ENCODE measurements at places on chromosomes 6 and 20. TPM values are rescaled to one million over a fixed set of nuclear protein-coding genes. Genes with fewer than 3 reads are reported as not detected.

TRERF1 gene
- total RNA-seq = 2.5 TPM

TBXT gene
- total RNA-seq = not detected

MYLK2 gene
- total RNA-seq = 2.9 TPM

CSNK2A1 gene
- 115 TPM for total RNA-seq

FAM184A gene
- total RNA-seq = 0.34 TPM

PRDM13 gene
- not detected for total RNA-seq

LY6G5C gene
- total RNA-seq = 3.7 TPM

DNA sequence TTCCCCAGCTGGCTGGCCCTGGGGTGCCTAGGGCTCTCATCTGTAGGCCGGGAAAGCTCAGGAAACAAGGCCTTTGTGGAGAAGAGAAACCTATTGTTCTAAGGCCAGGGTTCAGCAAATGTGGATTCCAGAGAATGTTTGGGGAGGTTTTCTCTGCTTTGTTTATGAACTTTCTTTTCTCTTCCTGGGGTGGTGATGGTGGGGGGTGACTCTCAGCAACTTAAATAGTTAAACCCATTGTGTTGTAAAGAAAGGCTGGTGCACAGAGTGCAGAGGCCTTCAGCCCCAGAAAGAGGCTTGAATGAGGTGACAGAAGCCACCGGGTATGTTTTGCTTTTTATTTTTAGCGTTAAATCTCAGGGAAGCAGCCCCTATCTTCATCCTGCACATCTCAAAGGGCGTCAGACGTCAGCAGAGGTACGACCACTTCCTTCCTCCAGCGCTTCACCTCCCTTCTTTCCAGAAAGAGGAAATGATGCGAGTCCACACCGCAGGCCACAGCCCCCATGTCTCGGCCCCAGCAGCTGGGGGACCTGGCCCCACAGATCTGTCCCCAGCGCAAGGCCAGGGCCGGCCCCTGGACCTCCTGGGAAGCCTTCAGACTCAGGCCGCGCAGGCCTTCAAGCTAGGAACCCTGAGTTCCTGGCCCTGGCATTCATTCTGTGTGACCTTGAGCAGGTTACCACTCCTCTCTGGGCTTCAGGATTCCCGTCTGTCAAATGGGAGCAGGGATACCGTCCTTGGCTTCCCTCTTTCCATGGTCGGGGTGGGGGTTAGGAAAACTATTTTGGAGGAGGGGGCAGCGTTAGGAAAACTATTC lies 605 bp upstream of the PPP1R16B start:
- DNase-seq = peak; percentile 78

DNA sequence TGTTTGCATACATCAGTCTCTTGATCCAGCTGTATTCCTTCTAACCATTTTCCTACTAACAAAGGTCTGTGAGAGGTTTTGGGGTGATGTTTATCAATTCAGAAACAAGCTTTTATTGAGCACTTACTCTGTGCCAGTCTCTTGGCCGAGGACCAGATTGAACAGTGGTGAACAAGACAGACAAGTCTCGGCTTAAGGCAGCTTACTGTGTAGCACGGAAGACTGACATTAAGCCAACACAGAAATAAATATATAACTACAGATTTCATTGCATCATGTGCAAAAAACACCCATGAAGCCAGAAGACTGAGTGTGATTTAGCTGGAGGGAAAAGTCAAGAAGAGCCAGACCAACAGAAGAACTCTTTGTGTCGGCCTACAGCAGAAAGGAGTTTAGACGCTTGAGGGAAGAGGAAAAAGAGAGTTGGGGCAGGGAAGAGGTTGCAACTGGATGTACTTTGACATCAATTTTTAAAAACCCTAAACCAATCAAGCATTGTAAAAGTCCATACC lies 549.6 kb upstream of the CITED2 start:
- no peak for DNase-seq

DNA sequence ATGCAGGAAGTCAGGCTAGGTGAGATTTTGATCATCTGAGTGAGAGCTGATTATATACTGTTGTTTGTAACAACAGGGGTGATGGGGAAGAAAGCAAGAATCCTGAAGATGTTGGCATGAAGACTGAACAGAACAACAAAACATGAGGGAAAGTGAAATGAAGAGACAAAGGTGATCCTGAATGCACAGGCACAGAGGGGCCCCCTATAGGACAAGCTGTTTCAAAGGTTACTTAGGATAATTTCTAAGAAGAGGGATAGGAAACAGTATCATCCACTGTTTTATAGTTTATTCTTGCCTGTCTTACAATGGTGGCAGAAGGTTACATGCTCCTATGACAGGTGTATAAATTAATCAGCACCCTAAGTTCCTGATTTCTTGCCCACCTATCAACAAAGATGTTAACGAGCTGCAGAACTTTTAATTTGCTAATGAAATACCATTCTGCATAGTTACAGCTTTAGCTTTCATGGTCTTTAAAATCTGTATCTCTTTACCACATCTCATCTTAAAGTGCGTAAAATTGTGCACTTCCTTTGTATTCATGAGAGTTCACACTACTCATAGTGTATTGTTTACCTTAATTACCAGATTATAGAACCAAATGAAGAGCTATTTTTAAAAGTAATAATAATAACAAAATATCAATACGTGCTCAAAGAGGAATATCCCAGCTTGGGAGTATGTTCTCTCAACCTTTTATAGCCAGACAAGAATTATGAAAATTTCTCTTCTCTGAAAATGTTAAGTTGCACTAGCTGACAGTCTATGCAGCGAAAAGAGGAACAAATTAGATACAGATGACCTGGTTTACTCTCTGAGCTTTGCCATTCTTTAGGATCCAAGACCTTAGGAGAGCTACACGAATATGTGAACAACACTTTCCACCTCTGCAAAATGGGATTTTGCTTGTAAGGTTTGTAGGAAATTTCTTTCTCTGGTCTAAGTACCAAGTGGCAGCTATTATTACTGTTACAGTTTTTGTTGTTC lies 192.5 kb downstream of the EDN1 start:
- DNase-seq = no peak

GRCh38 chr6:27565839-27566779 lies 93.2 kb upstream of the ZNF184 start:
- no peak for DNase-seq

- no peak for DNase-seq
Observed at GRCh38 chr20:4076671-4077070, 61.3 kb upstream of the RNF24 start.

- DNase-seq = no peak
Observed at GRCh38 chr20:39897781-39898466, 791.1 kb downstream of the MAFB start.

DNA sequence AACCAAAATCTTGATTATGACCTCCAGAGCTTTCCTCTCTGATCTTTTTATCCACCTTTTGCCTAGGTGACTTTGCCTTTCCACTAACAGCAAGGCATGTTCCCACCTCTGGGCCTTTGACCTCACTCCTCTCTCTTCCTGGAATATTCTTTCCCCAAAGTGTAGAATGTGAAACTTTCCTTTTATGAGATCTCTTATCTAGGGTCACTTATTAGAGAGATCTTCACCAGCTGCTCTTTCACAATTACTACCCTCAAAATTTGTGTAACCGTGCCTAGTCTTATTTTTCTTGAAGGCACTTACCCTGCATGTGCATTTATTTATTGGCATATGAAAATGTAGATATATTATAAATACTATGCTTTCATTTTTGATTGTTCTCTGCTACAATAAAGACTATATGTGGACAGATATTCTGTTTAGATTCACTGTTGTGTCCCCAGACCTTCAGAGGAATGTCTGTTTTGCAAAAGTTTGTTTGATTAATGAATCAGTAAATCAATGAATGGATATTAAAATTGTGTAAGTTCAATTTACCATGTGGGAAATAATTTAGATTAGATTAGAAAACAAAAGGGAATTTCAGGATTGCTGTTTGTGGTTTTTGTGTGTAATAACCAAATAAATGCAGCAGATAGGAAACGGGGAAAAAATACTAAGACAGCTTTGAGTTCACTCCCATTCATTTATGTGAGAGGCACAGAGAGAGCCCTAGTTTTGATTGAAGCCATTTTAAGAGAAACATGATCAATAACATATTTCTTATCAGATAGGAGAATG lies 207.0 kb downstream of the ADGB start:
- DNase-seq = no peak

- no peak for DNase-seq
Observed at GRCh38 chr6:5453546-5453945, 192.2 kb downstream of the FARS2 start.

DNA sequence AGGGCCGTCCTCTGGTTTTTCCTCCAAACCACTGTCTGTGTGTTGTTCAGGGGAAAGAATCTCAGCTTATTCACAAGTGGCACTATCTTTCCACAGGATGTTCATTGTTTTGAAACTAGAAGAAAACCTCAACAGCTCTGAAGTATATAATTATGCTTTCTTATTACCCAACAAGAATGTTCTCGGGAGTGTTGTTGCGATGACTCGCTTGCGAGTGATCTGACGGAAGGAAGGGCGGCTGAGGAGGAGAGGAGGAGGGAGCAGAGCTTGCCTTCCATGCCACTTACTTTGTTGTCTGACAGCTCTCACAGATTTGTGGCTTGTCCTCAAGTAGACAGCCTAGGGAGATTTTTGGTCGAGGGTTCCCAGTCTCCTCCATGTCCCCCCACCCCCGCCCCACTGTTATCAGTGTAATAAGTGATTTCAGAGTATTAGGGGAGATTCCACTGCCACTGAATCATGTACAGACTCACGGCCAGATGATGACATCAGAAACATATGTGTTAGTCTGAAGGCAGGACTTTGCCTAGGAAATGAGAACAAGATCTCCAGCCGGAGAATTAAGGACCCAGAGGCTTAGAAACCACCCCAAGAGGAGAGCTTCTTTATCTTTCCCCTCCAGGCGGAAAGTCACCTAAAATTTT lies 80.7 kb upstream of the CCN6 start:
- no peak for DNase-seq

DNA sequence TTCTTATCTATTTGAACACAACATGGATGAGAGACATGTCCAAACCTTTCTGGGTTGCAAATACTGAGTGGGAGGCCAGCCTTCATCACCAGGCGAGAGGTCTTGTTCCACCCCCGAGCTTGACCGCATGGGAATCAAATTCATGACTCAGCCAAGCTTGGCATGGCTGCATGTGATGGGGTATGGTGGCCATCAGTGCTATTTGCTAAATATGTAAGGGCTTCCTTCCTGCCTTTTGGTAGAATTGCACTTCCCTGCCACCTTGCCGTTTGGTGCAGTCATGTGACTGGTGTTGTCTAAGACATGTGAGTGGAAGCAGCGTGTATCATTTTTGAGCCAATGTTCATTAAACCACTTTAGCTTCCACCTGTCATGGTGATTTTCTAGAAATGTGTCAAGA lies 508.9 kb upstream of the SULF2 start:
- DNase-seq = no peak

DNA sequence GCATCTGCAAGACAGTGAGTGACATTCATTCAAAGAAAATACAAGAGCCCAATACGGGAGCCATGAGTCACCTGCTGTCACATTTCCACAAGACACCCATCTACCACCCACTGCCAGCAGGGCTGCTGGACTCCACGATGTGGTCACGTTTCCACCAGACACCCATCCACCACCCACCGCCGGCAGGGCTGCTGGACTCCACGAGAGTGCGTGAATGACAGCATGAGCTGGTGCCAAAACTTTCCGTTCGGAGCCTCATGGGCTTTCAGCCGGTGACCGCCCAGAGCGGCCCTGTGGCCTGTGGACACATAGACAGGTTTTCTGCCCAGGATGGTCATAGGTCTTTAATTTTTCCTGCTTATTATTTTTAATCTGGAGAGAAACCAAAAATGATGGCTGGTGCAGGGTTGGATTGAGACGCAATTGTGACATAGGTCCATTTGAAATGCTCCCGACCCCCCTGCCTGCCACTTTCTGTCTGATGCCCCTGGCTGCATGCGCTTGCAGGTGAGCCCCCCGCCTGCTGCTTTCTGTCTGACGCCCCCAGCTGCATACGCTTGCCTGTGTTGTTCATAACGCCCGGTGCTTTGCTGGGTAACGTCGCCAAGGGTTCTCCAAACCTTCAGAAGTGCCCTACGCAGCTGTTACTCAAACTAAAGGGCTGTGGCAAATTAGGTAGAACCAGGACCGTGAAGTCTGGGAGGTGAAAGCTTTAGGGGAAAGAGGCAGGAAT lies 59.1 kb upstream of the SMOC2 start:
- DNase-seq = no peak

GRCh38 chr6:90604546-90604945 lies 17.7 kb upstream of the MAP3K7 start:
- no peak for DNase-seq

DNA sequence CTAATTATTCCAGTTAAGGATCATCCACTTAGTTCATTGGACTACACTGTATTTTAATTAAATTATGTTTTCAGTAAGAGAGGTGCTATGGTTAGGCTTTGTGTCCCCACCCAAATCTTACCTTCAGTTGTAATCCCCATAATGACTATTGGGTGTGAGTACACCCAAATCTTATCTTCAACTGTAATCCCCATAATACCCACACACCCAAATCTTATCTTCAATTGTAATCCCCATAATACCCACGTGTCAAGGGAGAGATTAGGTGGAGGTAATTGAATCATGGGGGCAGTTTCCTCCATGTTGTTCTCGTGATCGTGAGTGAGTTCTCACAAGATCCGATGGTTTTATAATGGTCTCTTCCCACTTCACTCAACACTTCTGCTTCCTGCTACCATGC lies 208.0 kb upstream of the PHACTR1 start:
- no peak for DNase-seq

DNA sequence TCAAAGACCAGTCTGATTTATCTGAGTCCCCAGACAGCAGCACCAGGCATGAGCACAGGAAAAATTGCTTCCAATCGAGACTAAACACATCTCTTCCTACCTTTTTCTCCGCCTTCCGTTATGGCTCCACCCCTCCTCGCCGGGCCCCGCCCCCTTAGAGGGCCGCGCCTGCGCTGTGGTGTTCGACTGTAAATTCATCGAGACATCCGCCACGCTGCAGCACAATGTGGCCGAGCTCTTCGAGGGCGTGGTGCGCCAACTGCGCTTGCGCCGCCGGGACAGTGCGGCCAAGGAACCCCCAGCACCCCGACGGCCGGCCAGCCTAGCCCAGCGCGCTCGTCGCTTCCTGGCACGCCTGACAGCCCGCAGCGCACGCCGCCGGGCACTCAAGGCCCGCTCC lies 8.9 kb downstream of the REM1 start:
- no peak for DNase-seq

DNA sequence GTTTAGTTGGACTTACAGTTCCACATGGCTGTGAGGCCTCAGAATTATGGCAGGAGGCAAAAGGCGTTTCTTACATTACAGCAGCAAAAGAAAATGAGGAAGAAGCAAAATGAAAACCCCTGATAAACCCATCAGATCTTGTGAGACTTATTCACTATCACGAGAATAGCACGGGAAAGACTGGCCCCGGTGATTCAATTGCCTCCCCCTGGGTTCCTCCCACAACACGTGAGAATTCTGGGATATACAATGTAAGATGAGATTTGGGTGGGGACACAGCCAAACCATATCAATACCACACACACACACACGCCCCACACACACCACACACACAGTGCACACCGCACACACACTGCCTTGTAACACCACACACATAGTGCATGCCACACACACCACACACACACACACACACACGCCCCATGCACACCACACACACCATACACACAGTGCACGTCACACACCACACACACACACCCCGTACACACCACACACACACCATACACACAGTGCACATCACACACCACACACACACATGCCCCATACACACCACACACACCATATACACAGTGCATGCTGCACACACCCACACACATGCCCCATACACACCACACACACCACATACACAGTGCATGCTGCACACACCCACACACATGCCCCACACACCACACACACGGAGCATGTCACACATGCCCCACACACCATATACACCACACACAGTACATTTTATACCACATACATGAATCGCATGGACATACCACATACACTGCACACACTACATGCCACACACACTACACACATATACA lies 310.5 kb downstream of the TAF4 start:
- DNase-seq = no peak

- no peak for DNase-seq
Observed at GRCh38 chr6:2140438-2141128, 104.8 kb downstream of the GMDS start.
